Stimulated activated CD4-positive, alpha-beta T cell treated with anti-CD3 and anti-CD28 coated beads, Interleukin-1b, Interleukin-23, amount 100 ng/mL, for 4 hours (primary cell): ENCODE measurements at places on chromosomes 7 and 10.

DNA sequence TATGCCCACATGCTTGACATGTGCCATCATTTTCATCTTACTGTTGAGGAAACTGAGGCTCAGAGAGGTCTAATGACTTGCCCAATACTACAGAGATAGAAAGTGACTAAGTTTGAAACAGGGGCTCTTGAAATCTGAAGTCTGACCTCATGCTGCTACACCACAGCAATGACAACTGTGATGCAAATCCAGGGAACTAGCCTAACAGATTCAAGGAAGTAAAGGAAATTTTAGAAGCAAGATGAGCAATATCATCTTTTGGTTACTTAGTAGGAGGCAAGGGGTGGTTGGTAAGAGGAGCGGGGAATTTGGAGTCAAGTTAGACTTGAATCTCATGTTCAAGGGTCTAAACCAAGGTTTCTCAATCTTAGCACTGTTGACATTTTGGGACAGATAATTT, 26.3 kb upstream of the OSBPL3 start:
- no peak for DNase-seq

DNA sequence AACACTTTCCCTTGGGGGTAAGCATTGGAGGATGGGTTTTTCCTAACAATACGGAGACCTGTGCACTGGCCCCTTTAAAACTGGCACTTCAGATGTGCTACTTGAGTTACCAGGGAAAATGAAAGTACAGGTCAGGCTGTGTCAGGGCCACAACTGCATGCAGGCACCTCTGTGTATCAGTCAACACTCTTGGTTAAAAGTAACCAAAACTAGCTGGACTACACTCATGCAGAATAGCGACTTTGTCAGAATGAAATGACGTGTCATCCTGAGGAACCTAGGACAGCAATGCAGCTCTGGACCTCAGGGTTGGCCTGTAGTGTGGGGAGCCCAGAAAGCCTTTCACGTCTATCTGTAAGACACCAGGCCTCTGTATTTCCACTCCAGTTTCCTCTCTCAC, 33.8 kb upstream of the SMKR1 start:
- no peak for DNase-seq

DNA sequence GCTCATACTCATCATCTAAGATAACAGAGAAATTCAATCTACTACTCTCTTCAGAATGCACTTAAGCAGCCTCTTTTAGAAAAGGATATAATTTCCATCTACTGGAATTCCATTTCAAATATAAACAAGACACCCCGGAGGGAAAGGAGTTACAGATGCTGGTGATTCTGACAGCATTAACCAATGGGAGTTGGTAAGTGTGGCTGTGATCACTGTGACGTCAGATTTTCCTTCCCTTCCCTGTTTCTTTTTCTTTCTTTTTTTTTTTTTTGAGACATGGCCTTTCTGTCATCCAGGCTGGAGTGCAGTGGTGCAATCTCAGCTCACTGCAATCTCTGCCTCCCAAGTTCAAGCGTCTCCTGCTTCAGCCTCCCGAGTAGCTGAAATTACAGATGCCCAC, 106.6 kb downstream of the ACTR3B start:
- DNase-seq: no peak

GRCh38 chr7:105896407-105896911, 20.1 kb upstream of the ATXN7L1 start:
- DNase-seq: no peak

DNA sequence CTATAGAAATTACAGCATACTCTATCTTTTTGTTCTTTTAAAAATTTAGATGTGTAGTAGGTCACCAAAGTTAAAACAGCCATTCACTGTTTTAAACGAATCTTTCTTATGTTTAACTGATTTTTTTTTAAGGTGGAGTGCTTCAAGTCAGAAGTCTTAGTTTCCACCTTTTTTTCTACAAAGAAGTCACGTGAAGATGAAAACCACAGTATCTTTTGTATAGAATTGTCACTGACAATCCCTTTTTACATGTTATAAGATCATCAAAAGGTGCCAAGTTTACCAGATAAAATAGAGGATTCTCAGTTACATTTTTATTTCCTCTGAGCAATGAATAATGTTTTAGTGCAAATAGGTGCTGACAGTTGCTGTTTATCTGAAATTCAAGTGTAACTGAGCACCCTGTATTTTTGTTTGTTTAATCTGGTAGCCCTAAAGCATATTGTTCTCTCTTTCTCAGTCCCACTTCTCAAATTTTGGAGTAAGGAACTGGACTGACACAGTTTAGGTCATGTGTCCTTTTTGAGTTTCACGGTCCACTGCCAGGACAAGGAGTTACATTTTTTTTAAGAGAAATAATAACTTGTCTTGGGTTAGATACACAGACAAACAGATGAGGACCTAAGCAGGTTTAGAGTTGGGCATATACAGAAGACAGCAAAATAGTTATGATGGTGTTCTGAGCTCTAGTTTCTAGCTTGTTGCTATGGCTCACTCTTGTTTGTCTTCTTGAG, 233.2 kb upstream of the MBL2 start:
- DNase-seq: no peak

GRCh38 chr7:38280000-38280399, 6.6 kb upstream of the TARP start:
- no peak for DNase-seq

DNA sequence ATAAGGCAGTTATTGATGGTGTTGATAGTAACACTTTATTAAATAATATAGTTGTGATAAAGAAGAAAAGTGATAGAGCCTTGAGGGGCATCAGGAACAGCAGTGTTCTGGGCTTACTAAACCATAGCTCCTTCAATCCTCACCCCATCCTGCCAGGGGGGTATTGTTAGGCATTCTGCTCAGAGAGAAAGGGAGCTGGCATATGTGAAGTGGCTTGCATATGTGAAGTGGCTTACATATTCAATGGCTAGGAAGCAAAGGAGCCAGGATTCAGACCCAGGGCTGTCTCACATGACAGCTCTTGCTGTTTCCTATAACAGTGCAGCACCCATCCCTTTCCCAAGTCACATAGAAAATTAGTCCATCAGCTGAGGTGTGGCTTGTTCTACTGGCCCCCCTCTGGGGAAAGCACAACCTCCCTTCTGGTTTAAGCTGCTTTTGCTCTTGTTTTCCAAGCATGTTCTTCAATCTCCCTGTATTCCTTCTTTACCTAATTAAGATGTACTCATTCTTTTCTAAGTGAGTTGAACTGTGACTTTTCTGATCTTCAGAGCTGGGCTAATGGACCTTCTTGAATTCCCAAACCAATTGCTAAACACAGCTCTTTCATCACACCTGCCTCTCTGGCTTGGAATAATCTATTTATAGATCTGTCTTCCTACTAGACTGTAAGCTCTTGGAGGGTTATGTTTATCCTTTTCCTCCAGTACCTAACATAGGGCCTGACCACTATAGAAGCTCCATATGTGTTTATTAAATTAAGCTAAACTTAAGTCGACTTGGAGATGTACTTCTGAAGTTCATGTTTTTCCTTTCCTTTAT, 108.7 kb upstream of the GLI3 start:
- no peak for DNase-seq

- DNase-seq: no peak
Observed at GRCh38 chr10:71746344-71747037, 26.8 kb downstream of the VSIR start.
